ENCODE measurements at places on chromosomes 13 and 19.

DNA sequence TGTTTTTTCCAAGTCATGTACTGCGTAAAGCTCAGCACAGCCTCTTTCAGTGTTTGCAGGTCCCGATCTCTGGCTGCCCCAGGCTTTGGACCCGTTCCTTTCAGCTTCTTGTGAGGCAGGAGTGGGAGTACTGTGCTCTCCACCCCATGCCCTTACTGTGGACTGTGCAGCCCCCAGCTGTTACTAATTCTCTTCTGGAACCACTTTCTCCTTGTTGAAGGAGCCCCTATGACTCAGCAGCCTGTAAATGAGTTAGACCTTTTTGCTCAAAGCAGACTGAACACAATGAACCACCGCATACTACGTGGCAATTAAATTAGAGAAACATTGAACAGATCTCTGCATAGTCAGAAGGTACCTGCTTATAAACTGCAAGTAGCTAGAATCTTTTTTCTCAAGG, 39.0 kb downstream of the SERTM1 start:
- DNase-seq = no peak

DNA sequence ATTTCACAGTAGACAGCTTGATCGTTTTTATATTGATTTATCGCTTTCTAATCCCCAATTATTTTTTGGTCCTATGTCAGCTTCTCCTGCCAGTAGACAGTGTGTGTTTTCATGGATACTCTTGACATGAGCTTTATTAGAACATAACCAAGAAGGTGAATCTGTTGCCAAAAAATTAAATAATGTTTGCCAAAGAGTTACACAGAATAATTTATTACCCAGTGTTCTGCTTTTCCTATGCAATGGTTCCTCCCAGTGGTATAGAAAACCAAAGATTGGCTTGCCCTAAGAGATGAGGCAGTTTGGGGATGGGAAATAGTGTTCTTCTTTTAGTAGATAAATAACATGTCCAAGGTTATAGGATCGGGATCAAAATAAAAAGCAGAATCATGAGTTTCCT, 8.5 kb upstream of the FRY start:
- DNase-seq = no peak

GRCh38 chr19:16435999-16436650, 35.6 kb downstream of the EPS15L1 start:
- DNase-seq = no peak

GRCh38 chr13:51502153-51502651, 49.4 kb upstream of the INTS6 start:
- DNase-seq = no peak

GRCh38 chr19:39328046-39328705, 7.5 kb upstream of the LRFN1 start:
- DNase-seq = no peak

- DNase-seq = no peak
Measured at GRCh38 chr13:98273067-98273823, 96.2 kb upstream of the RNF113B start.

DNA sequence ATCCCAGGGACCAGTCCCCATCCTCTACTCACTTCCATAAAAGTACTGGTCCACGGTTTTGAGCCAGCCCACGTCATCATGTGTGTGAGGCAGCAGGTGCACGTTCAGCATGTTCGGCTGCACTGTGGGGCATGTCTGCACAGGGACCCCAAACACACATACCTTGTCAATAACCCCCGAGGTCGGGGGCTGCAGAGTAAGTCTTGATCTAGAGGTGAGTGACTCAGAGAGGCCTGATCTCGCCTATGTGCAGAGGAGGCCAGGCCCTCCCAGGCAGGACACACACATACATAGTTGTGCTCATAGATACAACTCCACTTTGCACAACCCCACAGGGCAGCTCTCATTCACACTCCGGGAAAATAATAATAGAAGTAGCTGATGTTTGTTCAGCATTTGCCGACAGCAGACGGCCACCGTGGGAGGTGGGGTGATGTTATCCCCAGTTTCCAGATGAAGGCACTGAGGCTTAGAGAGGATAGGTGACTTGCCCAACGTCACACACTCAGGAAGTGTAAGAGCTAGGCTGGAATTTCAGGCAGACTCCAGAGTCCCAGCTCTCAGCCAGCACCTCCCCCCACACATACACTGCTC, 774 bp downstream of the MAN2B1 start:
- DNase-seq = no peak

GRCh38 chr13:113535381-113535781, 44.9 kb upstream of the DCUN1D2 start:
- DNase-seq = no peak

DNA sequence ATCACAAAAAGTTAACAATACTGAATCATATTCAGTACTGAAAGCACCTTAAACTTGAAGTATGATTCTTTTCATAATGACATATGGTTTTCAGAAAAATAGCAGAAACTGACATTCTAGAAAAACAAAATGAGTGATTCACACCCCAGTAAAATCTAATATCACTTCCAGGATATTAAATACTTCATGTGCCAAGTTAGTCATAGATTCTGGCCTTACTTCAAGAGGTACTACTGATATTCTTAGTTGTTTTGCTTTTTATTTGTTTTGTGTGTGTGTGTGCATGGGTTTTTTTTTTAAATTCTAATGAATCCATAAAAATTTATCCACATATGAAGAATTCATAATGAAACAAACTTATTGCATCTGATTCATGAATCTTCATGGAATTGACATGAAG, 207.9 kb upstream of the UFM1 start:
- DNase-seq = no peak

- no peak for DNase-seq
Measured at GRCh38 chr19:9667898-9668297, 7.0 kb downstream of the ZNF562 start.

DNA sequence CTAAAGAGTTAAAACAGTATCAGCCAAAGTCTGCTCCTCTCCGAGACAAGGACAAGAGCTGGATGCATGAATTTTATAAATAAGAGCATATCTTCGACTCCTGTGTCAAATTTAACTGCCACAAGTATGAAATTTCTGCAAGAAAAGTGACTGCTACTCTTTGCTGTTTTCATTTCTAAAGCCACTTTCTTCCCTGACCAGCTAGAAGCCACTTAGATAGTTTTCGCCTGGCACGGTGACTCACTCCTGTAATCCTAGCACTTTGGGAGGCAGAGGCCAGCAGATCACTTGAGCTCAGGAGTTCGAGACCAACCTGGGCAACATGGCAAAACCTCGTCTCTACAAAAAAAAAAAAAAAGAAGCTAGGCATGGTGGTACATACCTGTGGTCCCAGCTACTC, 61.3 kb downstream of the ENOX1 start:
- DNase-seq = no peak

GRCh38 chr13:35648201-35648600, 171.7 kb upstream of the MAB21L1 start:
- no peak for DNase-seq

DNA sequence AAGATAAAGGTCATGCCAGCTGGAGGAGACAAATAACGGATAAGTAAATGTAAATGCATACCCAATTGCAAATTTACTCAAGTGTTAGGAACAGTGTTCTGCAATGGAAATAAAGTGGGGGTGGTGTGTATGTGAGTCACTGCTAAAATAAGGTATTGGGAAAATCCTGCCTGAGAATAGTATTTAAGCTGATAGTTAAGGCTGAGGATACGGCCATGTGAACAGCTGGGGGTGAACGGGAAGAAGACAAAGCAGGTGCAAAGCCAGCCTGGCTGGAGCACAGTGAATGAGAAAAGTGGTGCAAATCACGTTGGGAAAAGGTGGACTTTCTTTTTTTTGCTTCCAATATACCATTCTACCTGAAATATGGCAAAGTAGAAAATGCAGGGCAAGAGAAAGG, 242.4 kb upstream of the SLC10A2 start:
- DNase-seq = no peak

GRCh38 chr13:52109116-52109670, 19.7 kb downstream of the NEK5 start:
- no peak for DNase-seq

DNA sequence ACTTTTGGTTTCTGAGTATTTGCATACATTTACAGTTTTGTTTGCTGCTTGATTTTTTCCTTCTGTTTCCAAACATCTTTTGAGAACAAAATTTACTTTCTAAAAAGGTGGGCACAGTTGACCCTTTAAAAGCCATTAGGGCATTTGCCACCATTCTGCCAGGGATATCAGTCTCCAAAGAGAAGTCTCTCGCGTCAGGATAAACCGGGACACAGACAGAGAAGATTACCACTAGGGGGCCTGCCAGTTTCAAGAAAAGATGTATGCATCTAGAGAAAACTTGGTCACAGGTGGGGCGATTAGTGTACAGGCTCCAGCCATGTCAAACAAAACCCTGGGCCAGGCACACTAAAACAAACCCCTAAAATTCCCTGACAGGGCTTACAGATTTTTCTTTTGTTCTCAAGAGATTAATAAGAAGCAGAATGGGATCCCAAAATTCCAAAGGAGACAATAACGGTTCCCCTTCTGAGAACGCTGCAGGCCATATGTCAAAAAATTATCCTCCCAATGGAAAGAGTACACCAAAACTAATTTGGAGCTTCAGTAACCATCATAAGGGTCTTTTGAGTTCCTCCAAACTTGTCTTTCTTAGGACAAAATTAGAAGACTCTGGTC, 10.7 kb upstream of the PABPC3 start:
- peak; percentile 54 for DNase-seq

DNA sequence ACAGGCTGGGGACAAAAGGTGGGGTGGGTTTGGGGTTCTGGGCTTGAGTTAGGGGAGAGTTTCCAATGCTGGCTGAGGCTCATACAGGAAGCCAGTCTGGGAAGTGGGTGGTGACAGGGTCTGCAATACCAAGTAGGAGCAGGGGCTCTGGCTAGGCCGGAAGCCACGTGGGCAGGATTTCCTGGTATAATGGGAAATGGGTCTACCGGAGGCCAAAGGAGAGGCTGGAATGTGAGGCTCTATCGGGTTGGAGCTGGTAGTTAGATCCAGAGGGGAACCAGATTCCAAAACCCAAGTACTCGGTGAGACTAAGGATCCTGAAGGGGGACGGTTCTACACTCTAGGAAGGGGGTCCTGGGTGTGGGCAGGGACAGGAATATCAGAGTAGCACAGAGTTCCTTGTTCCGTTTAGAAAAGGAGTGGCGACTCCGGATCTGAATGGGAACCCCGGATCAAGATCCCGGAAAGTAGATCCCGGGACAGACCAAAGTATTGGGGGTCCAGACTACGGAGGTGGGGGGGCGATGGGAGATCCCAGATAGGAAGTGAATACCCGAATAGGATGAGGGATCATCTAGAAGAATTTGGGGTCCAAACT, 802 bp downstream of the CDC37 start:
- DNase-seq = no peak

- no peak for DNase-seq
Measured at GRCh38 chr19:52741951-52742485, 7.2 kb upstream of the ZNF611 start.

DNA sequence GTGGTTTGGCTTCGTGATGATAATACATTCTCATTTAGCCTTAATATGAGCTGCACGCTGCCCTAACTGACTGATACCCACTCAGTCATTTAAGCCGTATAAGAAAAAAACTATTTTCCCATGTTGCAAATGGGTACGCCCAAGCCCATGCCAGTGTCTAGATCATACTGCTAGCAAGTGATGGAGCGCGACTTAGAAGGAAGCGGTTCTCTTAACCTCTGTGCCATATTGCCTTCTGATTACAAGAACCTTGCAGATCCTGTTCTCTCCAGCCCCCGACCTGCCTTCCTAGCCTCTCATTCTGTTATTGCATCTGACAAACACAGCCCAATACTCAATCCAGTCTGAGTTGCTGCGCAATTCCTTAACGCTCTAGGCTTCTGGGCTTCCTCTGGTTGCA, 603 bp downstream of the GPALPP1 start:
- DNase-seq = no peak

DNA sequence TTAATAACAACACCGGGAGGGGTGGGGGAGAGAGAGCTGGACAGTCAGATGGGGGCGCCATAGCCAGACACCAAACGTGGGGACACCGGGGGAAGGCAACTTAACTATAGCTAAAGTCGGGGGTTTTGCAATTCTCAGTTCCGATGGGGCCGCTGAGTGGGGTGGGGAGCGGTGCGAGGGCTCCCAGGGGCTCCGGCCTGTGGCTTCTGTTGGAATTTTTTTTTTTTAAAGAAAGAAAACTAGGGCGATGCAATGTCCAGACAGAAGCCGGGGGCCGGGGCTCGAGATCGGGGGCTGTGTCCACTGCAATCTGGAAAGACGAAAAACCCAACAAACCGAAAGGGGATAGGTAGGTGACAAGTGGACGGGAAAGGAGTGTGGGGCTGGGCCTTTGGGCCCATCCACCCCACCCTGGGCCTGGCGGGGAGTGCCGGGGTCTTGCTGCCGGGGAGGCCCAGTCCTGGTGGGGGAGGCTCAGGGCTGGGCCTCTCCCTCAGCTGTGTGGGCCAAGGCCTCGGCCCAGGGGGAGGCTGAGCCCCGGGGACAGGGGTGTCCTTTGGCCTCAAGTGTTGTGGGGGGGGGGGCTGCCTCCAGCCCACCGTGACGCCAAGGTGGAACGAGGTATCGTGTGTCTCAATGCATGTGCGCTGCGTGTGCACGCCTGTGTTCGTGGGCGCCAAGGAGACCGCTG, 17.3 kb downstream of the PRKCSH start:
- no peak for DNase-seq

GRCh38 chr13:99565478-99566124, 64.3 kb downstream of the TM9SF2 start:
- no peak for DNase-seq

GRCh38 chr13:22262001-22262885, 591.4 kb downstream of the FGF9 start:
- DNase-seq = no peak

- DNase-seq = no peak
Measured at GRCh38 chr13:38636073-38636472, 50.8 kb upstream of the FREM2 start.

GRCh38 chr13:93290503-93290902, 63.9 kb downstream of the GPC6 start:
- DNase-seq = no peak

- no peak for DNase-seq
Measured at GRCh38 chr19:32104153-32104849, 241.1 kb upstream of the ZNF507 start.

DNA sequence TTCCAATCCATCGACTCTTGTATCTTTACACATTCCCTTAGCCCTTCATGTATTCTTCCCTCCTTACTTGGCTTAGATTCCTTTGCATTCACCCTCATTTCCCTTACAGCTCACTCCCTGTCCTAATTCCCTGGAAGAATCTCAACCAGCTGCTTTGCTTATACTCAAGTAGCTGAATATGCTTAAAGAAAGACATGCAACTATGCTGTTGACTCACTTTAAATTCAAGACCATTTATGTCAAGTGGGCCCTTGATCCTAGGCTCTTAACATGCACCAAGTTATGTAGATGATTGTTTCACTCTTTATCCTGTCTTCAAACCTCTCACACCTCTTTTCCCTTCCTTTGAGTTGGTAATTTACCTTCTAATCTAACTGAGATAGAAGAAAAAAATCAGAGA, 7.4 kb downstream of the CCDC122 start:
- no peak for DNase-seq

Measured in cerebellar nuclear complex (tissue), 1 donor.